Activated CD4-positive, alpha-beta T cell treated with anti-CD3 and anti-CD28 coated beads, Interleukin-2, amount 50 U/mL, for 48 hours (primary cell): ENCODE measurements at places on chromosomes 16 and 17.

DNA sequence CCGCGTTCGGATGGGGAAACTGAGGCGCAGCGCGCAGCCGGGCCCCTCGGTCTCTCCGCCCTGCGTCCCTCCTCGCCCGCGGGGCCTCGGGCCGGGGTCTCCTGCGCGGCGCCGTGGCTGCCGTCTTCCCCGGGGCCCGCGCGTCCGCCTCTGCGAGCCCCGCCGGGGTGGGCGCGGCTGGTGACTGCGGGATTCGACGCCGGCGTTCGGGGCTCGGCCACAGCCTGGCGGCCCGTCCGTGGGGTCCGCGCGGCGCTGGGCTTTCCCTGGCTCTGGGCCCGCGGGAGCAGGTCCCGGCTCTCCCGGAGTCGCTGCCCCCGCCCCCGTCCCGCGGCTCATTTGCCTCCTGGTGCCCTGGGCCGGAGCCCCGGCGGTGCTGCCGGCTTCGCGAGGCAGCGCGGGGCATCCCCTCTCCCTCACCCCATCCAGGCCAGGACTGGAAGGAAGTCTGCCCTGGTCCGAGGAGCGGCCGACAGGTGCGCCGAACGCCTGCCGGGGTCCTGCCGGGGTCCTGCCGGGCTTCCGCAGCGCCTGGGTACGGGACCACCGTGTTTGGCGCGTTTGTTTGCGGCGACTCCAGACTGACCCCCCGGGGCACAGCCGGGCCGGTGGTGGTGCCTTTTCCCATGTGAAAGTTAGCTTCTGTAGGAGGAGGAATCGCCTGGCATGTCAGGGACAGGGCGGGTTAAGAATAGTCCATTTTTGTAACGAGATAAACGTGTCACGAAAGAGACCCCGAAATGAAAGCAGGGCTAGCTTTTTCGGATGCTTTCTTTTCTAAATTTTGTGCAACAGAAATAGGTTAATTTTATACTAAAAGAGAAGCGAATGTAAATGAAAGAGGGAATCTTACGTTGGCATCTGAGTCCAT, 671 bp downstream of the CHMP6 start:
- no peak for DNase-seq

- DNase-seq = no peak
Observed at GRCh38 chr17:72702136-72702735, 390.3 kb downstream of the SLC39A11 start.

GRCh38 chr17:3888343-3889171, 4.3 kb downstream of the CAMKK1 start:
- DNase-seq = no peak

DNA sequence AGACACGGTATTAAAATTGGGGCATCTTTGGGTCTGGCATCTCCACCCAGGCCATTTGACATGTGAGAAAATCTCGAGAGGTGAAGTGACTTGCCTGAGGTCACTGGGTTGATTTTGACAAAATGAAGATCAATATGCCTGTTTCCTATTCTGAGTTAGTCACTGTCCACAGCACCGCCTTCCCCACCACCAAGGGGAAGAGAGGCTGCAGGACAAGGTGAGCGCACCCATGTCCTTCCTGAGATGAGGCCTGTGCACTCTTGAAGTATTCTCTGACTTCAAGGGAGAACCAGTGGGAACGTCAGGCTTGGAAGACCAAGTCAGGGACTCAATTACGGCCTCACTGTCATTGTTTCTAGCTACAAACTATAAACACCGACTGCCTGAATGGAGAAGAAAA, 49.9 kb upstream of the WSB1 start:
- DNase-seq = no peak

- DNase-seq = no peak
Observed at GRCh38 chr17:29619251-29619650, 3.5 kb downstream of the CORO6 start.

- no peak for DNase-seq
Observed at GRCh38 chr16:84315422-84315821, 20.7 kb downstream of the WFDC1 start.

DNA sequence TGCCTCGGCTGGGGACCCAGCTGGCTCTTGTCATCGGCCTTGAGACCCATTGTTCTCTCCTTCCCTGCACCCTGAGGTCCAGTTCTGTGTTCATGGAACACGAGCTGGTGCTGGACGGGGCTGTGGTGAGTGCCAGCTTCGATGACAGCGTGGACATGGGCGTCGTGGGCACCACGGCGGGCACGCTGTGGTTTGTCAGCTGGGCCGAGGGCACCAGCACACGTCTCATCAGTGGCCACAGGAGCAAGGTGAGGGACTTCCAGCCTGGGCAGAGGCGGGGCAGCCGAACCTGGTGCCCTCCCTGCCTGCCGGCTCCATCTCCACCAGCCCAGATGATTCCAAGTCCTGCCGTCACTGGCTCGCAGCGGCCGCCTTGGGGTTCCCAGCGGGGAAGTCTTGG, 5.3 kb upstream of the RHOT2 start:
- DNase-seq = no peak

- DNase-seq = no peak
Observed at GRCh38 chr17:40922239-40922638, 15.2 kb downstream of the KRT23 start.

- DNase-seq = no peak
Observed at GRCh38 chr16:12210258-12210880, 233.8 kb downstream of the SNX29 start.

DNA sequence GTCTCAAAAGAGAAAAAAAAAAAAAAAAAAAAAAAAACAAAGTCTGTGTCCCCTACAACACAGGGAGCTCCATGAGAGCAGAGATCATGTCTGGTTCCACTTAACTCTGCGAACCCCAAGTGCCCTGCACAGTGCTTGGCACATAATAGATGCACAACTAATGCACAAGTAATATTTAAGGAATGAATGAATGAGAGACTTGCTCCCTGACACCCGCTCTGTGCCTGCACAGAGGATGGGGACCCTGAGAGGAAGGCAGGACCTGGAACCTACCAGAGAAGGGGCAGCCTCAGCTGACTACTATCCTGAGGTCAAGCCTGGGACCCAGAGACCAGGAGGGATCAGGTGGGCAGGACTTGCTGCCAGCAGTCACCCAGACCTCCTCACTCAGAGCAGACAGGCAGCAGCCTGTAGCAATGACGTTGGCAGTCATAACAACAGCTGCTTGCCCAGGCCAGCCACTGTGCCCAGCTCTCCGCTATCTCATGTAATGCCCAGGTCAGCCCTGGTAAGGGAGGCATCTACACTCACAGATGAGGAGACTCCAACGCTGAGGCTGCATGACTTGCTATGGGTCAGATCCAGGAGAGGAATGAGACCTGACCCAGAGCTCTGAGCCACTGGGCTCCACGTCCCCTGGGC, 2.9 kb downstream of the MYO15A start:
- no peak for DNase-seq

GRCh38 chr17:55159251-55159650, 105.5 kb upstream of the HLF start:
- no peak for DNase-seq

DNA sequence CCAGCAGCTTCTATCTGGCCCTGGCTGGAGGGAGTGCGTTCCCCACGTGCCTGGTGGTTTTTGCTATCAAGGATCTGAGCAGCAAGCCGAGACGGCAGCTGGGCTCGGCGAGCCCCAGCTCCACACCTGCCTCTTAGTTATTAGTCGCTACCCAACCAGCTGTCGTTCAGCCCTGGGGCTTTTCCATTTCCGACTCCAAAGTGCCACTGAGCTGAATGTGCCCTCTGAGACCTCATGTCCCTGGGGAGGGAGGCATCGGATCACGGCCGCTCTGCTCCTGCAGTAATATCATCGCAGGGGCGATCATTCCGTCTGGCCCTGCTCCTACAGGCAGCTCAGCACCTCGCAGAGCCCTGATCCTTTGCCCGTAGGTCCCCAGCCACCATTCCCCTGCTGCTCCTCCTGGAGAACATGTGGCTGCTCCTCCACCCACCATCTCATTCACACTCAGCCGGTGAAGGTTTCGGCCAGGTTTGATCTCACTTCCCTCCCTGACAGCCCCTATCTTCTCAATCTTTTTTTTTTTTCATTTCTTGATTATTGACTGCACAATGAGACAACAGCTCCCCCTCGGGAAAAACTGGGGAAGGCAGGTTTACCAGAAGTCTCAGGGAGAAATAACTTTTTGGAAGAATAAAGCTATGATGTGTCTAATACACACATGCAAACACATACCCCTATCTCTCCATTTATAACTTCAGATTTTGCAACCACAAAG, 86.7 kb downstream of the ZFHX3 start:
- DNase-seq = no peak

- DNase-seq = no peak
Observed at GRCh38 chr17:55644346-55644745, 78.3 kb downstream of the TMEM100 start.

- no peak for DNase-seq
Observed at GRCh38 chr16:75575958-75576357, 9.8 kb downstream of the GABARAPL2 start.

DNA sequence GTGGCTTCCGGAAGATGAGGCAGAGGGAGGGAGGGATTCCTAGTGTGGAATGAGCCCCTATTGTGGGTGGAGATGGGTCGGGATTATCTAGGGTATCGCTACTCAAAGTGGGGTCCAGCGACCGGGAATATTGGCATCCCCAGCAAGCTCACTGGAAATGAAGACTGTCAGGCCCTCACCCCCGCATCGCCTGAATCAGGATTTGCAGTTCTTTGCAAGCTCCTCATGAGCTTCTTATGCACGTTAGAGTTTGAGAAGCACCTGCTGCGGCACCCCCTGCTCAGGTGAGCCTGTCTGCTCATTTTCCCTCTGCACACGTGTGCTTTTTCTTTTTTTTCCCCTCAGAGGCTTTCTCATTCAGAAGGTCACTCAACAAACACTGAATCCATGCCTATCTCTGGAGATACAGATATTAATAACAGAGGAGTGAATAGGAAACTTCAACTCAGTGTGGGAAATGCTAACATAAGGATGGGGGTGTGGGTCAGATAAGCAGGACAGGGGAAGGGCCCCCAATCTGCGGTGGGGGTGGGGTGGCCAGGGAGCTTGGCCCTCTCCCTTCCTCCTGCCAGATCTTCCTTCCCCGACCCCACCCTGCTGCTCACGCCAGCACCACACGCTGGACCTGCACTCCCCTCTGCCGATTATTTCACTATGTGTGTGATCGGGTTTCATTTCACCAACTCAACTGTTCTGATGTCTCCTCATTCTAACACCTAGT, 67.7 kb upstream of the NFAT5 start:
- no peak for DNase-seq
